ENCODE measurements at places on chromosomes 1 and 21.
A peak's percentile ranks its signal among the peaks of the same experiment; 100 is the strongest.

- no peak for DNase-seq
These were observed 4.8 kb downstream of the INKA2 start for GRCh38 chr1:111734426-111734825.

GRCh38 chr1:45796381-45796780, 7.0 kb upstream of the MAST2 start:
- no peak for DNase-seq

- DNase-seq, result peak; percentile 76
These were observed at the start of gene KCNK1 for GRCh38 chr1:233613252-233614172. KCNK1 (plus strand) TSS chr1:233614106; CDS start chr1:233614172, 66 bp downstream.

DNA sequence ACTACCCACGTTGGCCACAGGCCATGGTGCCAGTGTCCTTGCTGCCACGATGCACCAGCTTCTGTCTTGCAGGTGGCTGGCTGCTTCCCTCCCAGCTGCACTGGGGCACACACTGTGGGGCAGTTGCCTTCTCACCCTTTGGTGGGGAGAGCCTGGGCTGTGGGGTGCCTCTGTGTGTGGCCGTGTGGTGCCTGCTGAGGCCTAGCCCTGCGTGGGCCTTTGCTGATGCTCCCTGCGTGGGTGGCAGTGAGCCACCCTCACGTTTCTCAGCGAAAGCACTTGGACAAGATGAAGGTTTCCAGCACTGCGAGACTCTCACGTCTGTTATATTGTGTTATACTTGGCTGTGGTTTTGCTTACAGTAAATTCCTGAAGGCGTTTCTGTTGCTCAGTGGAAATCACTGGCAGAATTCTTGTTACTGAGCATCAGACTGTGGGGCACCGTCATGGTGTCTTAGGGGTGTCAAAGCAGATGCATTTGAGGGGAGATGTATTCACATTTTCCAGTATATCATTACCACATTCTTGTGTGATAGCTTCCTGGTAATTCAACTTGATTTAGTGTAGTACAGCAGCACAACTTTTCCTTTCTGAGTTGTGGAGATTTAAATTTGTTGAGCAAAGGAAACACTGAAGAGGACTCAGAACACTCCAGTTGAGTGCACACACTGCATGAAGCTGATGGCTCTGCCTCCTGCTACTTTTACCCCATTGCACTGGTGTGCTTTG, 124.7 kb downstream of the PCBP3 start:
- DNase-seq, result no peak

DNA sequence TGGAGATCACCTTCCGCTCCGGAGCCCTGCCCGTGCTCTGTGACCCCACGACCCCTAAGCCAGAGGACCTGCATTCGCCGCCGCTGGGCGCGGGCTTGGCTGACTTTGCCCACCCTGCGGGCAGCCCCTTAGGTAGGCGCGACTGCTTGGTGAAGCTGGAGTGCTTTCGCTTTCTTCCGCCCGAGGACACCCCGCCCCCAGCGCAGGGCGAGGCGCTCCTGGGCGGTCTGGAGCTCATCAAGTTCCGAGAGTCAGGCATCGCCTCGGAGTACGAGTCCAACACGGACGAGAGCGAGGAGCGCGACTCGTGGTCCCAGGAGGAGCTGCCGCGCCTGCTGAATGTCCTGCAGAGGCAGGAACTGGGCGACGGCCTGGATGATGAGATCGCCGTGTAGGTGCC, 9.6 kb downstream of the SPATA46 start:
- DNase-seq, result no peak

GRCh38 chr21:43322805-43323204, 104.1 kb downstream of the SIK1 start:
- DNase-seq, result no peak

GRCh38 chr1:61434276-61434675, 290.7 kb downstream of the TM2D1 start:
- DNase-seq, result no peak

DNA sequence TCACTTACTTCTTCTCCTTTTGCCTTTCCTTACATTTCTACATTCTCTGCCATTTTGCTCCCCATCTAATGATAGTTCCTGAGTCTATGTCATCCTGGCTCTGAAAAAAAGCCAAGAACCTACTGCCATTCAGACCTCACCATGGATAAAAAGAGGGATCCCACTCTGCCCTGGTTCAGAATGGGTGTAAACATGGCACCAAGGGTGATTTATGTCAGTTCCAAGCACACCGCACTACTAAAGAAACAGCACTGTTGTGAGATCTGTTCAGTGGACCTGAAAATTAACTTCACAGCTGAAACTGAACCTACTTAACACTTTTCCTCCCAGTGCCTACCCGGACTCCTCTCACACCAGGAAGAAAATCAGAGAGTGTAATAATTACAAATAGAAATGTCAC, 72.3 kb upstream of the NTPCR start:
- DNase-seq, result no peak

- DNase-seq, result no peak
These were observed 44.6 kb upstream of the ZBTB18 start for GRCh38 chr1:244006381-244006901.

- no peak for DNase-seq
These were observed 22.5 kb downstream of the SESN2 start for GRCh38 chr1:28281608-28282425.

- no peak for DNase-seq
These were observed 62.3 kb downstream of the CCDC185 start for GRCh38 chr1:223455470-223455869.

GRCh38 chr1:231554969-231555368, 26.5 kb downstream of the TSNAX start:
- DNase-seq, result no peak

- no peak for DNase-seq
These were observed 12.2 kb upstream of the CD34 start for GRCh38 chr1:207923121-207923520.

- peak; percentile 82 for DNase-seq
These were observed 323.3 kb downstream of the RPS6KC1 start for GRCh38 chr1:213374369-213374768.

GRCh38 chr1:108041360-108042142, 76.6 kb upstream of the VAV3 start:
- no peak for DNase-seq

DNA sequence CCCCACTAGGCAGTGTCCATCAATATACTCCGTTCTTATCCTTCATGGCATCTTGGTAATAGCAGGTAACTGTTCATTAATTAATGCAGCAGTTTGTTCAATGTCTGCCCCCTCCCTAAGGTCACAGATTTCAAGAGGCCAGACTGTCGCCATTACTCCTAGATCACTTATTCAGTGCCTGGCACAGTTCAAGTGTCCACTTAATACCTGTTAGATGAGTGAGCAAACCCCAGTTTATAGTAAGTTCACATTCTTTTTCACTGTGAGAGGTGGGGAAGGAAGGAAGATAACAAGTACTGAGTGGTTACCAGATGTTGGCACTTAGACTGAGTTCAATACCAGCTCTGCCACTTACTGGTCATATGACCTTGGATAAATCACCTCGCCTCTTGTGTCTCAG, 36.4 kb downstream of the OPRD1 start:
- no peak for DNase-seq

DNA sequence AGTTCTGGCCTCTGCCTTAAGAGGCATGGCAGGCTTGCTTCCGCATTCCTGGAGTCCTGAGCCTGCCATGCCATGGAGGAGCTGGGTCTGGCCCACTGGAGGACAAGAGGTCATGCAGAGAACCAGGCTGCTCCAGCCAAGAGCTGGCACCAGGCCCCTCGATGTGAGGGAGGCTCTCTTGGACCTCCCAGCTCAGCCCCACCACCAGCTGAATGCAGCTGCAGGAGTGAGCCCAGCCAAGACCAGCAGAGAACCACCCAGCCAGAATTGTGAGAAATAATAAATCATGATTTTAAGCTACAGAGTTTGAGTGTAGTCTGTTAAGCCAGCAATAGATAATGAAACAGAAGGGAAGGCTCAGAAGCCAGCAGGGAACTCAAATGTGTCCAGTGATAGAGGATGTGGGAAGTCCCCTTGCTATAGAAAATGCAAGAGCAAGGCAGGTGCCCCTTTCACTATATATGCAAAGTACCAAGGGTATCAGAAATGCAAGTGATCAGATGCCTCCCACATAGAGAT, 118.4 kb downstream of the HIVEP3 start:
- DNase-seq, result no peak

DNA sequence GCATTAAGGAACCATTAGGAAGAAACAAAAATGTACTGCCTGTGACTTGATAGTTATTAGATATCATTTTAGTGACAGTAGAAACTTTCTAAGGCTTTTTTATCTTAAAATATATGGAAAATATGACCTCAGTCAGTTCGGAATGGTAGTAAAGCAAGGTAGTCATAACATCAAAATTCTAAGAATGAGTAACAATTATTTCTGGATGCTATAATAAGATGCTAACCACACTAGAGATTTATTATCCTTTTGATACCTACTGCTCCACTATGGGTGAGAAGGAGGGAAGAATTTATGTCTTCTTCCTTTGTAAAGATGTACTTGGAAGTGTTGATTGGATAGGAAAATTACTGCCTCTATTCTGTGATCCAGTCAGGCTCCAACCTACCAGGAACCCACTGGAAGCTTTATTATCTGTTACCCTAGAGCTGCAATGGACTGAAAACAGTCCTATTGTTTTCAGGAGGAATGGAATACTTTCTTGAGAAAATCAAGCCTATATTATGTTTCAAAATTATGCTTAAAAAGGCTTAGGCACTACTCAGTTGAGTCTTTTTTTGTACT, 8.8 kb downstream of the FMN2 start:
- no peak for DNase-seq

DNA sequence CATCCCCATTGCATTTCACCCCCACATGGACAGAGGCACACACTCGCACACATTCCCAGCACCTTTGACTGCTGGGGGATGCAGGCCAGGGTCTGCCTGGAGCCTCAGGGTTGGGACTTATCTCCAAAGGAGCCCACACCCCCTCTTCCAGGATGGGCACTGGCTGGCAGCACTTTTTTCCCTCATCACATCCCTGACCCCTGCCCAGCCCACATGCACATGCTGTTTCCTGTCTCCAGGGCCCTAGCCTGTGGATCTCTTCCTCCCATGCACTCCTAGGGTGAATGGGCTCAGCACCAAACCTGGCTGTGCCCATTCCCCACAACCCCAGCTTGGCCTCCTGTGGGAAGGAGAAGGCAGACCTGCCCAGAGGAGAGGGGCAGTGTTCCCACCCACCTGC, 59.3 kb downstream of the STUM start:
- no peak for DNase-seq

DNA sequence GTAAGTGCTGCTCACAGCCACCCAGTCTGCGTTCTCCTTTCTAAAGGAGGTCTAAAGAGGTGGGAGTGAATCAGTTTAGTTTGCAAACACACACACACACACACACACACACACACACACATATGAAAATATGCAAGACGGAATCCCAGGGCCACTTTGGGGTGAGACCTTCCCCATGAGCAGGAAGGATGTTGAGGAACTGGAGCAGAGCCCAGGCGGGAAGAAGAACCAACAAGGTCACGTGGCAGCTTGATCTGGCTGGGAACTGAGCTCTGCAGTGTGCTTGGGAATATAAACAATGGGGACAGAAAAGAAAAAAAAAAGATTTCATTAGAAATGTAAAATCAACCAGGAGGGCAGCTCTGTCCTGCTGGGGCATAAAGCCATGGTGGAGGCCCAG, 32.6 kb downstream of the OR2G3 start:
- DNase-seq, result no peak

DNA sequence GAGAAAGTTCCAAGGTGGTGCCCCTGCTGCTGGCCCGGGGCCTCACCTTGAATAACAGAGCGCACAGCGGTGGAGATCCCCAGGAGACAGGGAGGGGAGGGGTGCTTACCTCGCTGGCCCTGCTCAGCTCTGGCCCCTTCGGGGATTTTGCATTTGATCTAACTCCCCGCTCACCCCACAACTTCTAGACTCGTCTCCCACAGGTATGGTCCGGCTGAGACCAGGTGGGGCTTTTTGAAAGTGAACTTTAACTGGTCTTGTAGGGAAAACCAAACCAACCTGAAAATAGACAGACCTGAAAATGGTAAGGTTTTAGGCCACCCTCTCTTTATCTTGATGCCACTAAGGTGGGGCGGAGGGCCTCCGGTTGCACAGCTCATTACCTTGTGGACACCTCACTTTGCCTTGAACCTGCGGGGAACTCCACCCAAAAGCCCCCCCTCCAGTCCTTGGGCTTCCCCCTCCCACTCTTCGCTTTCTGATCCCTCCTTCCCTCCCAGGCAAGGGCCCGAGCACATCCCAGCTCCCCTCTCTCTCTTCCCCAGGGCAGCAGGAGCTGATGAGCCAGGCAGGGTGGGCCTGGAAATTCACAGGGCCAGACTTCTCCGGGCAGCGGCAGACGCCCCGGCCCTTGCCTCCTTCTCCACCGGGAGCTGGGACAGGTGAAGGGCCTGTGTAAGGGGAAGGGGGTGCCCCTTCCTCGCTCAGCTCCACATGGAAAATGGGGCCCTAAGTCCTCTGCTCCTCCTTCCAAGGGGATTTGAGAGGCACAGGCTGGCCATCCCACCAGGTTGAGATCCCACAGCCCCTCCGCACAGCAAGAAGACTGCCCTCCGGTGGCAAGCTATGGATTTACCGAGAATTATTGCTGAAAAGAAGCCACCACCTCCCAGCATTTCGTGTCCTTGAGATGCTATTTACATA, 16.1 kb downstream of the TNFRSF8 start:
- DNase-seq, result peak; percentile 81

DNA sequence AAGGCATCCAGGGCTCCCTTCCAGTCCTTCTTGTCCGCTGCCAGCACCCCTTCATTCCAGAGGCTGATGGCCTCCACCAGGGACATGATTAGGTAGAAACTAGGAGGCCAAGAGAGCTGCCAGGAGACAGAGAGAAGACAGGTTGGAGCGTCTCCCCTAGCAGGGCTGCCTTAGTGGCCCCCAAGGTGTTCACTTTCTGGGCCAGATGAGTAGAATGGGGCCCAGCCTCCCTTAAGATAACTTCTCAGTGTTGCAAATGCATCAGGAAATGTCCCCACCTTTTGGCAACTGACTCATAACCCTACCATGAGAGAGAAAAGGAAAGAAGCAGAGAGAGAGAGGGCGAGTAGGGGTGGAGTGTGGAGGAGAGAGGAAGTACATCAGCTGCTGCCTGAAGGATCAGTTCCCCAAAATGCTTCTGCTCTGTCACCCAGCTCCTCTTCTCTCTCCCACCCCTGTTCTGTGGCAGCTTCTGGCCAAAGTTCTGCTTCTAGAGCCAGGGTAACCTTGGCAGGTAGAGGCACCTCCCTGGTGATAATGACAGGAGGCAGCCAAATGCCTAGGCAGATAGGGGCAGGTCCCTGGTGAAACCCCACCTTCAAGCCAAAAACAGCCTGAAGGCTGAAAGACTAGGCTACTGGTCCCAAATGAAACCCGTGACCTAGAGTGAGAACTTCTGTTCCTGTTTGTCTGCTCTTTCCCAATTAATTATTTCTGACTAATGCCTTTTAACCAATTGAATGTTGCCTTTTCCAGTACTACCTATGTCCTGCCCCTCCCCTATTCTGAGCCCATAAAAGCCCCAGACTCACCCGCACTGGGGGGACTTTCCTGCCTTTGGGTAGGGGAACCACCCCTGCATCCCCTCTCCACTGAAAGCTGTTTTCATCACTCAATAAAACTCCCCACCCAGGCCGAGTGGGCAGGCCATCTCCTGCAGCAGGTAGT, at the start of gene NCF2:
TSS of gene NCF2 (minus strand) at position 216 of the 948 bp plus-strand sequence. CDS start at position 86, 130 bp downstream.
- no peak for DNase-seq

GRCh38 chr21:28776251-28776650, 216.4 kb downstream of the LTN1 start:
- DNase-seq, result no peak

- DNase-seq, result no peak
These were observed 389.1 kb upstream of the ZP4 start for GRCh38 chr1:238279694-238280380.

Data from K562 (cell line).